Glomerular endothelial cell (primary cell): ENCODE measurements at places on chromosomes 6 and 20.

GRCh38 chr6:120648713-120649112 is 685.6 kb downstream of the TBC1D32 start:
- no peak for DNase-seq

DNA sequence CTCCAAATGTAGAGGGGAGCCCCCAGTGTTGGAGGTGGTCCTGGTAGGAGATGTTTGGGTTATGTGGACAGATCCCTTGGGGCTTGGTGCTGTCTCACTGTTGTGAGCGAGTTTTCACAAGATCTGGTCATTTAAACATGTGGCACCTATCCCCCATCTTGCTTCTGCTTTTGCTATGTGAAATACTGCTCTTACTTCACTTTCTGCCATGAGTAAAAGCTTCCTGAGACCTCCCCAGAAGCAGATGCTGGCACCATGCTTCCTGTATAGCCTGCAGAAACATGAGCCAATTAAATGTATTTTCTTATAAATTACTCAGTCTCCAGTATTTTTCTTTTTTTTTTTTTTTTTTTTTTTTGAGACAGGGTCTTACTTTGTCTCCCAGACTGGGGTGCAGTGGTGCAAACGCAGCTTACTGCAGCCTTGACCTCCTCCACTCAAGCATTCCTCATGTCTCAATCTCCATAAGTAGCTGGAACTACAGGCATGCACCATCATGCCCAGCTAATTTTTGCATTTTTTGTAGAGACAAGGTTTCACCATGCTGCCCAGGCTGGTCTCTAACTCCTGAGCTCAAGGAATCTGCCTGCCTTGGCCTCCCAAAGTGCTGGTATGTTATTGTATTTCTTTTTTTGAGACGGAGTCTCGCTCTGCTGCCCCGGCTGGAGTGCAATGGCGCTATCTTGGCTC is 177.1 kb downstream of the ALDH8A1 start:
- no peak for DNase-seq

GRCh38 chr6:17007749-17008148 is 94.1 kb upstream of the STMND1 start:
- no peak for DNase-seq

DNA sequence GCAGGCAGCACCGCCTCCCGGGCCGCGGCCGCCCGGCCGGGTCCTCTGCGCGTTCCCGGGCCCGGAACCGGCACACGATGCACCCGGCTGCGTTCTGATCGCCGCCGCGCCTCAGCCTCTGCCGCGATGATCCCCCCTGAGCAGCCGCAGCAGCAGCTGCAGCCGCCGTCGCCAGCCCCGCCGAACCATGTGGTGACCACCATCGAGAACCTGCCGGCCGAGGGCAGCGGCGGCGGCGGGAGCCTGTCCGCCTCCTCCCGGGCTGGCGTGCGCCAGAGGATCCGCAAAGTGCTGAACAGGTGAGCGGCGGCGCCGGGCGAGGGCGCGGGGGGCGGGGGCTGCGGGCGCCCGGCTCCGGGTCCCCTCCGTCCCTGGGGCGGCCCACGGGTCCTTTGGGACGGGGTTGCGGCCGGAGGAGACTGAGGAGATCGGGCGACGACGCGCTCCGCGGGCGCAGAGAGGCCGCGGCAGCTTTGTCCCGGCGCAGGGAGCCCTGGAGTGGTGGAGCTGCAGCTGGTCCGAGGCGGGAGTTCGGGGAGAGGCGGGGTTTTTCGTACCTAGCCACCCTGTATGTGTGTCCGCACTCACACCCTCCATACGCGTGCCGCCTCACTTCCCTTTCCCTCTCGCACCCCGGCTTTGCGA is 659 bp downstream of the SLC35F1 start:
- no peak for DNase-seq

GRCh38 chr20:33647603-33648395 is 14.3 kb upstream of the C20orf144 start:
- no peak for DNase-seq

DNA sequence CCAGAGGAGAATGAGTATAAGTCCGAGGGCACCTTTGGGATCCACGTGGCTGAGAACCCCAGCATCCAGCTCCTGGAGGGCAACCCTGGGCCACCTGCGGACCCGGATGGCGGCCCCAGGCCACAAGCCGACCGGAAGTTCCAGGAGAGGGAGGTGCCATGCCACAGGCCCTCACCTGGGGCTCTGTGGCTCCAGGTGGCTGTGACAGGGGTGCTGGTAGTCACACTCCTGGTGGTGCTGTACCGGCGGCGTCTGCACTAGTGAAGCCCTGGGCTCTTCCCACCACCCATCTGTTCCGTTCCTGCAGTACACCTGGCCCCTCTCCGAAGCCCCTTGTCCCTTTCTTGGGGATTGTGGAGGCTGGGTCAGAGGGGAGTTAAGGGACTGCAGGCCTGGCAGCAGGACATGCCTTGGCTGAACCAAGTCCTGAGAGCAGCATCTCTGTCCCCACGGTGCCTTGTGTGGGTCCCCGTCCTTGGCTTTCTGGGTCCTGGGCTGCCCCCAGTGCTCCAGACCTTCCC is 19.3 kb downstream of the MAVS start:
- DNase-seq = no peak

- no peak for DNase-seq
These were observed 49.2 kb upstream of the MAP7 start for GRCh38 chr6:136599329-136600011.

DNA sequence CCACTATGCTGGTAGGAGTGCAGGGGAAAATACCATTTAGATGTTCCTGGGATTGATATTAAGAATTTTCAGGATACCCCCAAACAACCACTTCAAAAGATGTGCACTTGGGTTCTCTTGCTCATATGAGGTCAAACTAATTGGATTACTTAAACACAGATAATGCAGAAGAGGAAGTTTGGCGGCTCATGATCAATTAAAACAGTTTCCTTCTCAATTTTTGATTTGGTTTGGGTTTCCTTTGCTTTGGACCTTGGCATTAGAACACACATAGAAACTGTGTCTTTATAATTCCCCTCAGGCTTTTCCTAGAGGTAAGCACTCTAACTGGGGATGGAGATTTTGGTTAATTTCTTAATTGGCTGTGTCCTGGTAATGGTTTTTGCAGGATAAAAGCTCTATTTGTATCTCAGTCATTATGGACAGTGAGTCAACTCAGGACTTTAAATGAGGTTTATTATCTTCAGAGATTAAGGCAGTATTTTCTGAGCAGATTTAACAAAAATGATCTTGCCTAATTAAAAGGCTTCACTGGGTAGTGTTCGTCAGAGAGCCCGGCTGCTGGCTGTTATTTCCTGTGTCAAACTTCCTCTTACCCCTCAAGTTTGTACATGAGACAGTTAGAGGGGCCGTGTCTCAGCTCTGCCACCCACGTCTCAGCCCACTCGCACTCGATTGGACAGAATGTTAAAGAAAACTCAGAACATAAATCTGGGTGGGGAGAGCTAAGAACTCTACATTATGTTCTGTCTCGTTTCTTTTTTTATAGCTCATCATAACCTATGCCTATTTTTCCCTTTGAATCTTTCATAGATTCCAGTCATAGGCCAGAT is 50.3 kb upstream of the PREP start:
- DNase-seq = no peak
